ENCODE measurements at places on chromosomes 3 and 15.

- DNase-seq, result no peak
Observed at GRCh38 chr3:129118745-129119144, 2.9 kb downstream of the RAB43 start.

DNA sequence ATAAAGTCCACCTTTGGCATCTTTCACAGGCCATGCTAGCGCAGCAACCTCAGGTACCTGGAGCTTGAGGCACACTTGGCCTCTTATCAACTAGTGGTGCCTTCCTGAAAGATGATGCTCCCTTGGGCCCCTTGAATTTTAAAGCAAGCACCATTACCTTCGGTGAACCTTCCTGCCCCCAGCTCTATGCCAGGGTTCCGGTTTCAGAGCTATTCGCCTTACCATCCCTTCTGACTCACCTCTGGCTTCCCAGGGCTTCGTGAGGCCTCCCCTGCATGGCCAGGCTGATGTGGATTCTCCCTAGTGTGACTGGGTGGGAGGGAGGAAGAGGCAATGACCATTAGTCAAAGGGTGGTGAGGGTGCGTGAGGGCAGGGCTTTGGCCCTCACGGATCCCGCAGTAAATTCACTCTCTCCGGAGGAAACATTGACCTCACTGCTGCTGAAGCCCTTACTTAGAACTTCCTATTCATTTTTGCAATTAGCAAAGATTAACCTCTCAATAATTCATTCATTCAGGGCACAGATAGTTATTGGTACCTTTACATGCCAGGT, 16.3 kb downstream of the BHLHE40 start:
- peak; percentile 44 for DNase-seq

DNA sequence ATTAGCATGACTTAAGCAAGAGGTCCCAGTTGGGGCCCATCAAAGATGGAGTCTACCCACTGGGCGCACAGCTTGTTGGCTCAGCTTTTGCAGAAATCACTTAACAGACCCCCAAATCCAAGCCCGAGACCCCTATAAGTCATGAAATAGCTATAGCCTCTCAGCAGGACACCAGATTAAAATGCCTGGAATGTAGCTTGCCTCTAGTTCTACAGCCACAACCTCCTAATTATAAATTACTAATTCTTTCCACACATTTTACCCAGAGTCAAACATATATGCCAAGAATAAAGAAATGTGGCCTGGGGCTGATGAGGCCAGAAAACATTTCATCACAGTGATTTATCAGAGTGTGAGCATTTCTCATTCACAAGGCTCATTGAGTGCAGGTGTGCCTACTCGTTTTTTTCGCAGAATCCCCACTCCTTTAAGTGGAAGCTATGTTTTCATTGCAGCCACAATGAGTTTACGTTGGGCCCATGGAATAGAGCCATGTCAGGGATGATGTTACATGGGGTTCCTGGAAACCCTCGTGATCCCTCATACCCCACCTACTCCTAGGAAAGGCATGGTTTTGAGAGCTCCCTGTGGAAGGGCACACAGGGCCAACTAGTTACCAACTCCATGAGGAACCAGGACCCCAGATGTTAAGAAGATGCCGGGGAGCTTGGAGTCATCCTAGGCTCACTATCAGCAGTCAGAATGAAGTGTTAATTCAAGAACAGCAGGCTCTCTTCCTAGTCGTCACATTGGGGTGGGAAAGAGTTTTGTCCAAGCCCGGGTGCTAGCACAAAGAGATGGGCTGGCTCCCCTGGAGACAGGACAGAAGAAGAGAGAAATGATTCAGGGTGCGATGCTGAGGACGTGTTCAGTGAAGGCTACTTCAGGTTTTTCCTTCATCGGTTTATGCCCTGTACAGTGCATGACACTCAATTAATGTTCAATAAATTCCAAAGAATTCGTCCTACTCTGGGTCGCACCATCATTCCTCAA, 90.2 kb upstream of the ABHD17C start:
- no peak for DNase-seq

- DNase-seq, result no peak
Observed at GRCh38 chr3:46737329-46737731, 19.7 kb upstream of the PRSS50 start.

DNA sequence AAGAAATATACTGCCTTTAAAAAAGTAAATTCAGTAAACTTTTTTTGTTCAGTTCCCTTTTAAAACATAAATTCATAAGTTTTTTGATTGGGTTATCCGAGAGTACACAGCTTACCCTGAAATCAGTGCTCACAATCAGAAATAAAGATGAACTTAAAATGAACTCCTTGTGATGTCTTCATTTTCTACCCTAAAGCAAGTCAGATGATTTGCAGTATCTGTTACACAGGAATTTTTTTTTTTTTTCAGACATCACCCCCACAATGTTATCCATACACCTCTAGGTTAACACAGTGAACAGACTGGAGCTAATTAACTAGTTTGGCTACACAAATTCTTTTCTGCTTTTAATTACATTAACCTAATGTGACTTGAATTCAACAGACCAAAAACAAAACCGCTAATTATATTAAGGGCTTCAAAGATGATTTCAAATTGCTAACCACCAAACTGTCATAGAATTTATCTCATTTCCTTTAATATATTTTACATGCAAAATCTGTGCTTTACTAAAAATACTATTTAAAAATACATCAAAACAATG, 1042.0 kb downstream of the ROBO1 start:
- DNase-seq, result no peak

DNA sequence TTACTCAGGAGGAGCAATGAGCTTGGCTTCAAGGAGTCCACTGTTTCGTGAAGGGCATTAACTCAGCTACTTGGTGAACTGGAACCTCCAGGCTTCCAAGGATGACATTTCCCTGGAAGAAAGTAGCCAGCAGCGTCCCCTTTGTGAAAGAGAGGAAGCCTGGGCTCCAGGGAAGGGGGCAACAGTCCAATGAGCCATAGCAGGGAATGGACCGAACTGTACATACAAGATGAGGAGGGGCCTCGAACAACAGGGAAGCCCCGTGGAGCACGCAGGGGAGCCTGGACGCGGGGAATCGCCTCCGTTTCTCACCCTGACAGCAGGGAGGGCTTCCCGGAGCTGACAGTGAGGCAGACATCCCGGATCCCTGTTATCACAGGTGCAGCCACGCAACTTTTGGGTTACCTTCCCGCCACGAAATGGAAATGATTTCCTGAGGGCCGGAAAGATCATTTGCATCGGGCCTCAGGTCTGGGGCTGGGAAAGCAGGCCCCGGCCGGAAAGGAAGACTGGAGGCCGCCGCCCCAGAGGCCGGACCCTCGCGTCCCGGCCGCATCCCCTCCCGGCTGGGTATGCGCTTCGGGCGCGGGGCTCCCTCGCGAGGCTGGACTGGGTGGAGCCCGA, 475 bp upstream of the SPINT1 start:
- no peak for DNase-seq

DNA sequence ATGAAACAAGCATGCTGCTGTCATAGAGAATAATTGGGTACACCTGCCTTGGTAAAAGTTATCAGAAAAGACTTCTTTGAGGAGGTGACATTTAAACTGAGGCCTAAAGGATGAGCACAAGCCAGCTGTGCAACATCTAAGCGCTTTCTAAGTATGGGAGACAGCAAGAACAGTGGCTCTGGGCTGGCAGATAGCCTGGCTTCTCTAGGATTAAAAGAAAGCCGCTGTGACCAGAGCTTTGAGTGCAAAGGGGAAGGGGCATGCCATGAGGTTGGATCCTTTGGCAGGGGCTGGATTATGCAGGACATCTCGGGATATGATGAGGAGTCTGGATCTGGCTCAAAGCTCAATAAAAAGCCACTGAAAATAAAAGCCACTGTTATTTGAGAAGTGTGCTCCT, 99.2 kb downstream of the FBN1 start:
- DNase-seq, result no peak

- DNase-seq, result no peak
Observed at GRCh38 chr3:197375001-197375441, 76.6 kb upstream of the DLG1 start.

GRCh38 chr3:63450634-63451363, 172.7 kb downstream of the SYNPR start:
- no peak for DNase-seq

GRCh38 chr3:59734061-59734460, 684.2 kb upstream of the CFAP20DC start:
- DNase-seq, result no peak

GRCh38 chr3:4672725-4673275, 179.7 kb downstream of the ITPR1 start:
- DNase-seq, result no peak

GRCh38 chr3:132925256-132925930, 112.8 kb upstream of the TMEM108 start:
- no peak for DNase-seq

DNA sequence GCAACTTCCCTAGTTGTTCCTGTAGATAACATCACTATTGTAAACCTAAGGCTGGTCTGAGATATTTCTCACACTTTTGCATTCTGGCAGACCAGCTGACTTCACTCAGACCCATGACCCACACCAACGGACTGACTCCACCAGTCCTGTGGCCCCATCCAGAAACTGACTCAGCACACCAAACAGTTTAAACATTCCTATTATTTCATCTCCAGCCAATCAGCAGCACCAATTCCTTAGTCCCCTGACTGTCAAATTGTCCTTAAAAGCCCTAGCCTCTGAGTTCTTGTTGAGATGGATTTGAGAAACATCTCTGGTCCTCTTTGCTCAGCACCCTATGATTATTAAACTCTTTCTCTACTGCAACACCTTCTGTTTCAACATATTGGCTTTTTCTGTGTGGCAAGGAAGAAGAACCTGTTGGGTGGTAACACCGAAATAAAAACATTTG, 12.2 kb upstream of the IDH2 start:
- no peak for DNase-seq

- no peak for DNase-seq
Observed at GRCh38 chr3:60192297-60193114, 1058.7 kb downstream of the FHIT start.

DNA sequence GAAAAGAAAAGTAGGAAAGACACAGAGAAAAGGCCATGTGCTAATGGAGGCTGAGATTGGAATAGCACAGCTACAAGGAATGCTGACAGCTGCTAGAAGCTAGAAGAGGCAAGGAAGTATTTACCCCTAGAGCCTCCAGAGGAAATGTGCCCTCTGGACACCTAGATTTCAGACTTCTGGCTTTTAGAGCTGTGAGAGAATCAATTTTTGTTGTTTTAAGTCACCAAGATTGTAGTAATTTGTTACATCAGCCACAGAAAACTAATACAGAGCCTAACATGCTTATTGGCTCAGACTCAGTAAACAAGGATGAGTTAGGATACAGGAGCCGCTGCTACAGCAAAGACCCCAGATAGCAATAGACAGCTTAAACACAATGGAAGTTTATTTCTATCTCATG, 33.1 kb upstream of the GLCE start:
- no peak for DNase-seq

DNA sequence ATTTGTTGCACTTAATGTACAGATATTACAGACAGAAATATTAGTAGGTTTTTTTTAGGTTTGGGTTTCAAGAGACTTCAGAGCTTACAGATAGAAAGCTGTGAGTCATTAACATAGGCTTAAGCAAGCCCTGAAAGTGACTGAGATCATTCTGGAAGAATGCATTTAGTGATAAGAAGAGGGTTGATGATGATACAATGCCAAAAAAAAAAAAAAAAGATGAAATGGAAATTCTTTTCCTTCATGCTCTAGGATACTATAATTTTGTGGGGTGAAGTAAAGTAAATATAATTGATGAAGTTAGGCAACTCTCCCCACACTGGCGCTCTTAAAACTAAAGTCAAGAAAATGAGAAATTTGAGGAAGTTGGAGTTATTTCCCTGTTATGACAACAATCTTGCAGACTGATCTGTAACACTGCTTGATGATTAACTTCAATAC, 169.4 kb upstream of the ZNF385D start:
- DNase-seq, result peak; percentile 56

- DNase-seq, result no peak
Observed at GRCh38 chr15:88100181-88100580, 156.4 kb downstream of the NTRK3 start.

- no peak for DNase-seq
Observed at GRCh38 chr3:126618021-126618420, 36.9 kb downstream of the TXNRD3 start.

DNA sequence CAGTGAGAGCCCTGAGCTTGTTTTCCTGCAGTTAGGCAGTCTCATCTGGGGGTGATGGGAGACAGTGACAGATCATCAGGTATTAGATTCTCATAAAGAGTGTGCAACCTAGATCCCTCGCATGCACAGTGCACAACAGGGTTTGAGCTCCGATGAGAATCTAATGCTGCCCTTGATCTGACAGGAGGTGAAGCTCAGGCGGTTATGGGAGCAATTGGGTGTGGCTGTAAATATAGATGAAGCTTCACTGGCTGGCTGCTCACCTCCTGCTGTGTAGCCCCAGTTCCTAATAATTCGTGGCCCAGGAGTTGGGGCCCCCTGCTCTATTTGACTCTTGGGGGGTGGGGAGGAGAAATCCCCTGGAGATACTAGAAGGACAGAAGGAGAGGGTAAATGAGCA, 309.4 kb upstream of the STT3B start:
- no peak for DNase-seq

- DNase-seq, result peak; percentile 14
Observed at GRCh38 chr15:71011503-71012155, 103.6 kb upstream of the THSD4 start.

GRCh38 chr3:188187053-188187452, 33.1 kb downstream of the LPP start:
- no peak for DNase-seq

DNA sequence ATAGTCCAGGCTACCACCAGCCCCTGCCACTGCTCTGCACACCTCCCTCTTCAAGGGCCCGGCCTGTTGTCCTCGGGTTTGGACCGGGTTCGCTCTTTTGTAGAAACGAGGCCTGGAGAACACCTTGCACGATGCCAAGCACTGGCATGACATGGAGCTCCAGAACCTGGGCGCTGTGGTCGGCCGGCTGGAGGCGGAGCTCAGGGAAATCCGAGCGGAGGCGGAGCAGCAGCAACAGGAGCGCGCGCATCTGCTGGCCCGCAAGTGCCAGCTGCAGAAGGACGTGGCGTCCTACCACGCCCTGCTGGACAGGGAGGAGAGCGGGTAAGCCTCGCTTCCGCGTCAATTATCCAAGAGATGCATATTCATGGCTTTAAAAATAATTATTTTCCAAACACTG, 72.4 kb downstream of the BFSP2 start:
- no peak for DNase-seq

GRCh38 chr15:81466741-81467140, 92.7 kb upstream of the TMC3 start:
- DNase-seq, result no peak

- no peak for DNase-seq
Observed at GRCh38 chr3:128503164-128503651, 10.2 kb upstream of the GATA2 start.

DNA sequence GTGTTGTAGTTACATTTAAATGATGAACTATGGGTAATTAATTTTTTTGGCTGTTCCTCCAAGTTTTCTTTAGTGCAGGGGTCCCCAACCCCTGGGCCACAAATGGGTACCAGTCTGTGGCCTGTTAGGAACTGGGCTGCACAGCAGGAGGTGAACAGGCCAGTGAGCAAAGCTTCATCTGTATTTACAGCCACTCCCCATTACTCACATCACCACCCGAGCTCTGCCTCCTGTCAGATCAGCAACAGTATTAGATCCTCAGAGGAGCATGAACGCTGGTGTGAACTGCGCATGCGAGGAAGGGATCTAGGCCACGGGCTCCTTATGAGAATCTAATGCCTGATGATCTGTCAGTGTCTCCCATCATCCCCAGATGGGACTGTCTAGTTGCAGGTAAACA, 75.9 kb upstream of the RPL35A start:
- no peak for DNase-seq
